Esophagus squamous epithelium (tissue), 5 donors: ENCODE measurements at places on chromosomes 12 and 14.

DNA sequence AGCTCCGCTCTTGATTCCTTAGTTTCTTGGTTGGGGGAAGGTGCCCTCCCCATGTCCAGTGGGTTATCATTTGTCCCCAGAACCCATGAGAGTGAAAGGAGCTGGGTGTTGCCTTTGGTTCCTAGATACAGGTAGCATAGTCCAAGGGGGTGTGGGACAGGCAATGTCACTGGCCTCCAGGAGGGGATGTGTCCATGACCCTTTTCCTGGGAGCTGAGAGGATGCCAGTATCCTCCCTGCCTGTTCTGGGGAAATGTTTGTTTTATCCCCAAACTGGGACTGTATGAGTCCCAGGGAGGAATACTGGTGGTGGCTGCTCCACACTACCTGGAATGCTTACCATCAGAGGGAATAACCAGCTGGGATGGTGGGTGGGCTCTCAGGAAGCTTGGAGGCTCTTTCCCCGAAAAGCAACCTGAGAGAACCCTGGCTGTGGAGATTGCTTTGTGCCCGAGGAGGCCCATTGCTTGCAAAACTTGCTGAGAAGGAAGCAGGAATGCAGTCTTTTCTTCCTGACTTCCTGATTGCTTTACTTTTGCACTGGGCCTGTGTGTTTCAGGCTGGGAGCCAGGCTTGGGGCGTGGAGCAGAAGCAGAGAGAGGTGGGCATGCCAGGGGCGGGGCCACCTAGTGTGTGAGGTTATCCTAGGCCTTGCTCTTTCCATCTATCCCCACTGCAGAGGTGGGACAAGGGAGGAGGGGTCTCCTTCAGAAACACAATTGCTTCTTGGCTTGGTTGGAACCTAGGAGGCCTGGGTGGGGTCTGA, 715 bp upstream of the SLC10A1 start:
- DNase-seq, result no peak

- no peak for DNase-seq
Observed at GRCh38 chr12:52278575-52279421, 4.4 kb downstream of the KRT86 start.

DNA sequence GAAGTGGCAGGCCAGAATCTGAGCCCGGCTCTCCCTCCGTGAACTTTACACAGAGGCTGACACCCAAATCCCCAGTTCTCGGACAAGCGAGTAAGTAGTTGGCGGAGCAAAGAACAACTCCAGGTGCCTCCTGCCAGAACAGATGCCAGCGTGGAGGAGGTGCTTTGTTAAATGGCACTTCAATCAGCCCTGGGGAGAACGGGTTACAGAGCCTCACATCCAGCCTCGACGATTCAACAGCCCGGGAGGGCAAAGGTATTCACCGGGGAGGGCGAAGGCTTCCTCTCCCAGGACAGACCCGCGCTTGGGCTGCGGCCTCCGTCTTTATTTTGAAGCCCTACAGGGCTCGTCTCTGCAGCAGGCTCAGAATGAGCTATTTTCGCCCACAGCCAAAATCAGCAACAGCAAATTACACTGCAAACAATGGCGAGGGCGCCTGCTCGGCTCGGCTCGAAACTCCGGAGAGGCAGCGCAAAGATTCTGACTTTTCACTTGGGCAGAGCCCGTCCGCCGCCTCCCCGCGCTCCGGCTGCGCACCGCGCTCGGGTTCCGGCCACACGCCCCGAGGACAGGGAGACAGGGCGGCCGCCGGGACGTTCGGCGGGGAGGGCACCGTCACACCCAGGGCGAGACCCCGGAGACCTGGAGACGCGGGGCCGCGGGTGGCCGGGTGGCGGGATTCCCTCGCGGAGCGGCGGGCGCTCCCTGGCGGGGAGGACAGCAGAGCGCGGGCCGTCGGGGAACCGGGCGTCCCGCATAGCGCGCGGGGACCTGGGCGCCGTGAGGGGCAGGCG, 811 bp downstream of the TMCC3 start:
- DNase-seq, result no peak

- DNase-seq, result no peak
Observed at GRCh38 chr14:92886337-92886736, 36.6 kb upstream of the CHGA start.

DNA sequence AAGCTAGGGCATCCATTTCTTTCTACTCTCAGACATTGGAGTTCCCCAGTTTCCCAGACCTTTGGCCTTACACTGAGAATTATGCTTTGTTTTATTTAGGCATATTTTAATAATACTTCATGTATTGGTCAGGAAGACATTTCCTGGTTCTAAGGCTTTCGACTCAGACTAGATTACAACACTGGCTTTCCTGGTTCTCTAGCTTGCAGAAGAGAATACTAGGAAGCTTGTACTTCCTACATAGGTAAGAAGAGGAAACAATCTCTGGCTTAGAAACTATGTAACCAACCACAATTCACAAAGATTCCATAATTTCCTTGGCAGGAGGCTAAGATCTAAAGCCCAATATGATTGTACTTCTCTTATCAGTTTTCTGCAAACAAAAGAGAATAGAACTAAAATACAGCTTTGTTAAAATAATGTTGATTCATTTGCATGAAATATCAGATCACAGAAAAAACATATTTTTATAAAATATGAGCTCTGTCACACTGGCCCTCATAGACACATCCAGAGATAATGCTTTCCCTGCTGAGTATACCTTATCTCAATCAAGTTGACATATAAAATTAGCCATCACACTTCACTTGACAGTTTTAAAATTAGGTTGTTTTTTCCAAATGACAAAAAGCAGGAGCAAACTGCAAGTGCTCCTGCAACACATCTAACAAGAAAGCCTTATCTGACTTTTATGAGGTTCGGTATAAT, 30.5 kb downstream of the CLEC2D start:
- no peak for DNase-seq

DNA sequence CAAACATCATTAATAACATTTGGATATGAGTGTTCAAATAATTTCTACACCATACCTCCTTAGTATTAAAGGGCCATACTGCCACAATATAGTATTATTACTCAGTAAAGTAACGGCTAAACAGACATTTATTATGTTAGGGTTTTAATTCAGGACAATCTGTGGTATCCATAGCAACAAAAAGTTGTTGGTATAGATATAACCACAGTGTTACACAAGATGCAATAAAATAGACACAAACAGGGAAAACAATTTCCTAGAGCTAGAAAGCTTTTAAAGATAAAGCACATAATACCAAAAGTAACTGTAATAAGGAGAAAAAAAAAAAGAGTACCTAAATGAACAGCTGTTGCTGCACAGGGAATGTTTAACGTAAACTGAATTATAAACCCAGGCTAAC, 16.1 kb downstream of the CNIH1 start:
- DNase-seq, result no peak

DNA sequence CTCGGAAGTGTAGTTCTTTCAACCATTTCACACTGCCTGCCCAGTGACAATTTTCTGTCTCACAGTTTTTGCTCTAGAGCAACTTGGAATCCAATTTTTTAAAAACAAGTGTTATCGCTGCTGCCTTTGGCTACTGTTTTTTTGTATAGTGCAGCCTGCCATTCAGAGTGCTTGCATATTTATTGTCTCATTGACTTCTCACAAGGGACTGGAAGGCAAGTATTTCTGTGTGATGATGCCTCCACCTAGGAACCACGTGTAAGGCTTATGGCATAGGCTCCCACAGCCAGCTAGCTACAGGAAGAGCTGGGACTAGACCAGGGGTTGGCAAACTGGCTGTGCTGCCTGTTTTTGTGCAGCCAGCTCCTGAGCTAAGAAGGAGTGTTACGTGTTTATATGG, 903 bp downstream of the PARPBP start:
- no peak for DNase-seq

- no peak for DNase-seq
Observed at GRCh38 chr12:131008-131407, 64.4 kb downstream of the IQSEC3 start.

DNA sequence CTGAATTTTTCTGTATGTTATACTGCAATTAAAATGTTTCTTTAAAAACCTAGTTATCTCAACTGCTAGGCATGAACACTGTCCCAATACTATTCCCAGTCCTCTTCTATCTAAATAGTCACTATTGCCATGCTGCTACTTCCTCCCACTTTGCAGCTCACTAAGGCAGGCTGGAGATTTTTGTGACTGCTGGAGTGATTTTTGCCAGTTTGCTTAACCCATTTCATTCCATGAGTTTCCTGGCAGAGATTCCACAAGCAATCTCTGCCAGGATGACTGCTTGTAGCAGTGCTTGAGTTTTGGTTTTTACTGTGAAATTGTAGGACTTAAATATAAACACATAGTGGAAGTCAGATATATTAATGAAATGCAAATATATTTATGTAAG, 80.8 kb downstream of the BHLHE41 start:
- no peak for DNase-seq

- no peak for DNase-seq
Observed at GRCh38 chr14:79175671-79176070, 1005.5 kb downstream of the NRXN3 start.

DNA sequence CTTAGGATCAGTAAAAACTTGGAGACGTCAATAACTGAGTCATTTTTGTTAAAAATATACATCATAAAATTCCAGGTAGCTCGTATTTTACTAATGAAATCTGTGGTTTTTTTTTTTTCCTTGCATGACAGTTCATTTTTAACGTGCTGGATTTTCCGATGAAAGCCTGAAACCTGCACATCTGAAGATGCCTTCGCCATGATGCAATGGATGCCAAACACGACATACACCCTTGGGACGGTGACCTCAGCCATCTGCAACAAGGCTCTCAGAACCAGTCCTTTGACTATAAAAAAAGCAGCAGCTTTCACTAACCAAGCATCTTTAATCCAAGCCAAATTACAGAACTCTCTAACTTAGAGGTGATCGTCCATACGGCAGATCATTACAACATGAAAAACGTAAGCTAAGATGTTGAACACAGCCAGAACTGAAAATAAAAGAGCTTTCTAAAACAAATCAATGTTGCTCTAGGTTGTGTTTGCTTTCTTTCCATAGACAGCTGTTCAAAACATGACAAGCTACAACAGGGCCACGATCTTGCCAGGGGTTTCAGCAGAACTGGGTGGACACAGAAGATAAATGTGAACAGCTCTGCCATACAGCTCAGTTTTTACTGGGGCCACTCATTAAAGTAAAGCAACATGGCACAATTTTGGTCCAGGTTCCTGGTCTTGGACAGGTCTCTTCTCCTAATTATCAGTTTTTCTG, 7.8 kb downstream of the NIN start:
- no peak for DNase-seq

- DNase-seq, result no peak
Observed at GRCh38 chr12:89862511-89863445, 154.1 kb upstream of the ATP2B1 start.

DNA sequence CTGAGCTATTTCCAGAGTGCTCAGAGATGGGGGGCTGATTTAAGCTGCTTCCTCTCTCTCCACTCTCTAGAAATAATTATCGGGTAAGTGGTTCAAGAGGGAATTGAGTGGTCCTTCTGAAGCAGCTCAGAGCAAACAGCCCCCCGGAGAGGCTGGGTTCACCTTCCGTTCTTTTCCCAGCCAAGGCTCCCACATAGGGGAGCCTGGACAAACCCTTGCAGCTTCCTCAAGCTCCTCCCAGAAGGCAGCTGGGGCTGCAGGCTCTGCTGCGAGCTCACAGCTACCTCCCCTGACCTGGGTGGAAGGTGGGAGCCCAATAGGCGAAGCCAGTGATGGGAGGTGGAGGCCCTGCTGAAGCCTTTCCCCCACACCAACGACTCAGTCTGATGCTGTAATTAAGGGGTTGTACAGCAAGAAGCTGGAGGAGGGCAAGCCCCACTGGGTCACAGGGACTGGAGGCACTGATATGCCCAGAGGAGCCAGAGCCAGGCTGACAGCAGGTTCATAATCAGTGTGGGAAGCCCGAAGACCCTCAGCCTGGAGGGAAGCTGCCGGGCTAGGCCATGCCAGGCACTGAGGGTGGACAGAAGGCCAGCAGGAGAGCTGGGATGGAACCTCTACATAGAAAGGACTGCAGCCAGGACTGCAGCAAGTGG, 52.4 kb downstream of the ARL6IP4 start:
- no peak for DNase-seq

DNA sequence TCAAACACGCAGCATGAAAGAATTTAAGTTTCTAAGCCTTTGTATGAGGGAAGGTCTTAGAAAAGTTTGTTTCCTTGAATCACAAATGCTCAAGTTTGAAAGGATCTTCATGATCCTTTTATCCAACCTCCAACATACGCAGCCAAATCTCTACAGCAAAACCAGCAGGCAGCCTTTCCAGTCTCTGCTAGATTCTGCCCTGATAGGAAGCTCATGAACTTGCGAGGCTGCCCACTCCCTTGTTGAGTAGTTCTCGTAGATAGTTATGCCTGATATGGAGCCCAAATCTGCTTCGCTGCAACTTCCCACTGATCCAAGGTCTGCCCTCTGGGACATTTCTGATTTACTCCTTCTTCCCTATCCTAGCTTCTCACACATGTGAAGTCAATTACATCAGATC, 272.9 kb downstream of the EGLN3 start:
- no peak for DNase-seq

DNA sequence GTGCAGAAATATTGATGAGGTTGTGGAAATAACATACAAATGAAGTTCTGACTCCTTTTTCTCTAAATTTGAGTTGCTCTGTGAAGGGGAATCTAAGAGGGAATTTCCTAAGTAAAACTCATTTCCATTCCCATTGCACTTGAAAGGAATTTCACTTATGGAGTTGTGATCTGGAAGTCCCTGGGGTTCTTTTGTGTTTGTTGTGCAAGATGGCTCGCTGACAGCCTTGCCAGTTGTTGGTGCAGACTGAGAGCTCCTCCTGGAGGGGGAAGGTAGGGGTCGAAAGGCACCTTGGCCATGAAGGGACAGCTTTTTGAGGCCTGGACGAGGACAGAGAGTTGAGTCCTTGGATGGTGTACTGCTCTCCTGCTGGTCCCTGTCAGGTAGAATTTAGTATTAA, 72.0 kb downstream of the C12orf56 start:
- DNase-seq, result no peak

GRCh38 chr14:104384776-104385071, 194.8 kb upstream of the C14orf180 start:
- no peak for DNase-seq

DNA sequence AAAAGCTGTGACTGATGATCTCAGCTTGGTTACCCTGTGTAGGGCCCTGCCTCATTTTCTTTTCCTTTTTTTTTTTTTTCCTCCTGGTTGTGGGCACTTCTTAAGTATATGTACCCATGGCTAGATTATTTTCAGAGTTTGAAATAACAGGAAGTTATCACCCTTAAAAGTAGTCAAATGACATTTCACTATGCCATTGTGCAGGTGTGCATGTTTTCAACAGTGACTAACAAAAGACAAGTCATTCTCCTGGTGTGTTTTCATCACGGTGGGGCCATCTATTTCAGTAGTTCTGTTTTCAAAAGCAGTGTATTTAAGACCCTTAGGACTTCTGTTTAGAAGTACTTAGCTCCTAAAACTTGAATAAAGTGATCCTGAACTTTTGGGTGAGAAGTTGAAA, 15.0 kb downstream of the GABARAPL1 start:
- DNase-seq, result no peak

DNA sequence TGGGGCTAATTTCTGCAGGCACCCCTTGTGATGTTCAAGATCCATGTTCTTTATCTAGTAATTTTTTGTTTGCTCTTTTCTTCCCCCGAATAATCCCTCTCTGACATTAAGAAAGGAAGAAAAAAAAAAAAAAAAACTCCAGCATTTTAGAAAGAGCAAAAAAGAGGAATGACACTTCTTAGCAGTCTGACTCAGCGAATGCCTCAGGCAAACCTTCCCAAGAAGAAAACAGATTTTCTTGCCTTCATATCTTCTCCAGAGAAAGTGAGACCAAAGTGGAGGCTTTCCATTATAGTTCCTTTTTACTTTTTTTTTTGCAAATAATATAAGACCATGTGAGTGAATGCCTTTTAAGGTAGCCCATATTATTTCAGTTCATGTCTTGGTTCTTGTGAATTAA, 479.0 kb upstream of the SYT1 start:
- no peak for DNase-seq

GRCh38 chr12:96120359-96121100, 73.6 kb upstream of the ELK3 start:
- no peak for DNase-seq
